ENCODE measurements at places on chromosomes 11 and 22.

DNA sequence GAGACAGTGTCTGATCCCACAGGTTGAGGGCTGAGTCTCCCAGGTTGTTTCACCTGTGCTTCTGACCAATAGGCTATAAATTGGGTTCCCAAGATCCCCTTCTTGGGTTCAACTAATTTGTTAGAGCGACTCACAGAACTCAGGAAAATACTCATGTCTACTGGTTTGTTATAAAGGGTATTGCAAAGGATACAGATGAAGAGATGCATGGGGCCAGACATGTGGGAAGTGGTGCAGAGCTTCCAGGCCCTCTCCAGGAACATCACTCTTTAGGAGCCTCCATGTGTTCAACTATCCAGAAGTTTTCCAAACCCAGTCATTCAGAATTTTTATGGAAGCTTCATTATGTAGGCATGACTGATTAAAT, 4.7 kb downstream of the KLHL22 start:
- no peak for DNase-seq

- DNase-seq = no peak
Measured at GRCh38 chr22:39283322-39284141, 35.9 kb downstream of the RPL3 start.

DNA sequence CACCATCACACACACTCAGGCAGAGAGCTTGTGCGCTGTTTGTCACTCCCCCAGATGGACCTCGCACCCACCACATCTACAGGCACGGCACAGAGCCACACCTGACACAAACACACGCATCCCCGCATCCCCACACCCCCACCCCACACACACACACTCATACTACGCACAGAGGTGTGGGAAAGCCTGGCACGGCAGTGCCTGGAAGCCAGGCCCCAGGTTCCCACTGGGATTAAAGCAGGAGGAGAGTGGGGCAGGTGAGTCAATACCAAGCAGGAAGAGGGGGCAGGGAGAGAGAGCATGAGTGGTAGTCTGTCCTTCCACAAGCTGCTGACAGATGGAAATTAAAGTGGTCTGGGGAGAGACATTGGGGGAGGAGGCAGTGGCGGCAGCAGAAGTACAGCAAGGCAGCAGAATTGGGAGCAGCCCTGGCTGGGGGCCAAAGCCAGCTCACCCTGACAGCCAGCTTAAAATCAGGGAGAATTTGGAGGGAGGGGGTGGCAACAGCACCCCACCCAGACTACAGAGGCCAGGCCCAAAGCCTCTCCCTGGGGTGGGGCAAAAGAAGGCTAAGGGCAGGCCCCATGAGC, 20.7 kb downstream of the TNKS1BP1 start:
- no peak for DNase-seq

GRCh38 chr11:74024261-74025029, 15.6 kb upstream of the UCP3 start:
- peak; percentile 36 for DNase-seq

DNA sequence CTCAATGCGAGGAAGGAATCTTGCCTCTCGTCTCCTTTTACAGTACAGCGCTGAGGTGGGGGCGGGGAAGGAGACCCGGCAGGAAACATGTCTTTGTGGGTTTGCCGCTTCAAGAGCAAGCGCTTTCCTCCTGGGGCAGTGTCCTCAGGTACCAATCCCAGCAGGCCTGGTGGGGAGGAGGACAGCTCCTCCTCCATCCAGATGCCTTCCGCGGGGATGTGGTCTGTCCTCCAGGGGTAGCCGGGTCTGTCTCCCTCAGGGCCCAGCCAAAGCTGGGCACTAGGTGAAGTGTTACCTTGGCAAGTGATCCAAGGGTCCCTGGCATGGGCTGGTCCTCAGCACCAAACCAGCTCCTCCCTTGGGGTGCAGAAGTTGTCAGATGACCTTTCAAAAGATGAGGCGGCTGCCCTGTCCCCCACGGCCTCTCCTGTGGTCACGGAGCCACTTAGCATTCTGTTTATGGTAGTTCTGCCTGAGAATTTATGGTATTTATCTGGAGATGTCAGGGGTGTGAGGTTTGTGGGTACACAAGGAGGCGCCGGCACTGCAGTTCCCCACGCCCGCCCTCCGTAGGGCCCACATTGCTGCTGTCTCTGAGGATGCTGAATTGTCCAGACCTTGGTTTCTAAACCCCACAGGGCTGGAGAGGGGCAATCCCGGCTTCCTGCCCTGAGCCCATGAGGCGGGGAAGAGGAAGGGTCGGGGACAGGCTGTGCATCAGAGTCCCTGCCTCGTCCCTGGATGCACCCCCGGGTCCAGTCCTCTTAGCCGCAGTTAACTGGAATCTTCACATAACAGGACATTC, 93.5 kb upstream of the ANO1 start:
- no peak for DNase-seq

DNA sequence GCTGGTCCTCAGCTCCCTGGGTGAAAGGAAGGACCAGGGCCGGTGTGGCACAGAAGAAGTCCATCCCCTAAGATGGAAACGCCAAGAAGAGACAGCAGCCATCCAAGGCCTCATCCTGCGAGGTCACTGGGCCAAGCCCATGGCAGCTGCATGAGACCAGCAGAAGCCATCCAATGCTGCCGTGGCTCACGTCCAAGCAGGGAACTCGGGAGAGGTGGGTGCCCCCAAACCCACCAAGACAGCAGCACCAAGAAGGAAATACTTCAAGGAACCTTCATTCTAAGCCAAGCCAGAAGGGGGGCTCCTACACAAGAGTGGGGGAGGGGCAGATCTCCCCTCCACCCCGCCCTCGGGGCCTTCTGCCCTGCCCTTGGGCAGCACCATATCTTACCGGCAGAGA, 49.6 kb downstream of the IGSF9B start:
- DNase-seq = no peak

GRCh38 chr11:104926771-104927611, 28.7 kb upstream of the CASP12 start:
- DNase-seq = no peak
